ENCODE measurements at places on chromosomes 13 and 19.

GRCh38 chr19:40223135-40223822, 3.2 kb downstream of the CCNP start:
- DNase-seq: peak; percentile 14

- DNase-seq: no peak
Observed at GRCh38 chr13:29713839-29714238, 118.4 kb upstream of the SLC7A1 start.

DNA sequence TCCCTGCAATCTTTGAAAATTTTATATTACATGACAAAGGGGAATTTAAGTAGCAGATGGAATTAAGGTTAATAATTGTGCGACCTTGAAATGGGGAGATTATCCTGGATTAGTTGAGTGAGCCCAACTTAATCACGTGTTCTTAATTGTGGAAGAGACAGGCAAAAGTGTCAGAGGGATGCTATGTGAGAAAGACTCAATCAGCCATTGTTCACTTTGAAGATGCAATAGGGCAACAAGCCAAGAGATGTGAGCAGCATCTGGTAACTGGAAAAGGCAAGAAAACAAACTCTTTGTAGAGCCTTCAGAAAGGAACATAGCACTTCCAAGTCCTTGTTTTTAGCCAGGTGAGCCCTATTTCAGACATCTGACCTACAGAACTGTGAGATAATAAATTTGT, 247.7 kb downstream of the SLITRK1 start:
- DNase-seq: no peak

DNA sequence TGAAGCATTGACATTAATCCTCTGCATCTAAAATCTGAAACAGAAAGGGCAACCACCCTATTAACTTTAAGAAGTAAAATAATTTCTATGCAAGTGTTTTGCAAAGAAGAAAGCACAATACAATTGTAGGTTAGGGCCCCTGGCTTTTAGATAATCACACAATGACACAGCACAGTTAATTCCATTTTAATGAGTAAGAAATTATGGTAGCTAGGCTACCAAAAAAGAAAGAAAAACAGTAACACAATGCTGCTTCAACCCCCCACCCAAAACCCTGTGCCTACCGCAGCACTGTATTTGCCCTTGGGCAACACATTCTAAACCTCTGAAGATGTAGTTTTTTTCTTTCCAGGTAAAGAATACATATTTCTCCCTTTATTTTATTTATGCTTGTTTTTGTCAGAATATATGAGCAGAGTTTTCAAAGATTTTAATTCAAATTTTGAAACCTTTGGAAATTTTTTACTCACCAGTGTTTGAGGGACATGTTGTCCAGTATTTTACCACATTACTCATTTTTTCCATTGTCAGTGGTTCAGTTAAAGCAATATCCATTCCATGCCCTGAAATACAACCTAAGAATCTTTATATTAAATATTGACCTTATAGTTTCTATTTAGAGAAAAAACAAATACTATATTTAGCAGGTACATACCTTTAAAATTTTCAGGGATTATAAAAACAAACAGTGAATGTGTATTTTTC, 21.1 kb downstream of the SOHLH2 start:
- no peak for DNase-seq

DNA sequence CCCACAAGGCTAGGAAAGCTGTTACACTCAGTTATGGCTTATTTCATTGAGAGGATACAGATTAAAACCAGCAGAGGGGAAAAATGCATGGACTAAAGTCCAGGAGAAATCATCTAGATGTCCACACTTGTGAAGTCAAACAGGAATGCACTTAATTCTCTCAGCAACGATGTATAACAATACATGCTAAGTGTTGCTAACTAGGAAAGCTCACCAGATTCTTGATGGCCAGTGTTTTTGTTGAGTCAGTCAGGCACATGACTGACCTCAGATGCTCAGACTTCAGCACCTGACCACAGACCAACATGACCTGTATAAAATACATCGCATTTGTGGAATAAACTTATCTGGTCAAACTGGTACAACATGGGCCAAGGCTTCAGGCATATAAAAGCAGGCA, 470.2 kb upstream of the PRR20A start:
- no peak for DNase-seq

DNA sequence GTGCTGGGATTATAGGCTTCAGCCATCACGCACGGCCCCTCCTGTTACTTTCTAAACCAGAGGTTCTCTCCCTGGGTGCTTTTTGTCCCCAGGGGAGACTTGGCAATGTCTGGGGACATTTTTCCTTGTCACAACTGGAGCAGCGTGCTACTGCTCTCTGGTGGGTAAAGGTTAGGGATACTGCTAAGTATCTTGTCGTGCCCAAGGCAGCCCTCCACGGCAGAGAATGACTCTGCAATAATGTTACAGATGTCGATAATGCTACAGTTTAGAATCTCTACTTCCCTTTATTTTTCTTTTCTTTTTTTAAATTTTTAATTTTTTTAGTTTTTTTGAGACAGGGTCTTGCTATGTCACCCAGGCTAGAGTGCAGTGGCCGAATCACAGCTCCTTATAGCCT, 38.0 kb downstream of the ADGRE1 start:
- no peak for DNase-seq

GRCh38 chr13:79645569-79645968, 164.6 kb downstream of the NDFIP2 start:
- DNase-seq: no peak

DNA sequence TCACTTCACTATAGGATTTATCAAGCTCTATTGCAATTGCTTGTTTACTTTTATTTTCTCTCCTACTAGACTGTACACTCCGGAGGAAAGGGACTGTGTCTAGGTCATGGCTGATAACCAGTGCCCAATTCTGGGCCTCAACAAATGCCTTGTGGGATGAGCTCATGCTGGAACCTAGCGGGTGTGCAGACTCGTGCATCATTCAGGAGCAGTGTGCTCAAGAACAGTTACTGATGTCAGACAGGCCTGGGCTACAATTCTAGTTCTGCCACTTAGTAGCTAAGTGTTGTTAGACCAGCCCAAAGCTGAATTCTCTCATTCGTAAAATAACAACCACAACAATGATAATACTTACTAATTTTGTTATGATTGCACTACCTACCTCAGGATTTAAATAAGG, 95.4 kb downstream of the CYSLTR2 start:
- no peak for DNase-seq

- DNase-seq: no peak
Observed at GRCh38 chr19:17216058-17216670, 1.0 kb downstream of the USE1 start.

- DNase-seq: no peak
Observed at GRCh38 chr13:53101883-53102282, 73.3 kb downstream of the OLFM4 start.

DNA sequence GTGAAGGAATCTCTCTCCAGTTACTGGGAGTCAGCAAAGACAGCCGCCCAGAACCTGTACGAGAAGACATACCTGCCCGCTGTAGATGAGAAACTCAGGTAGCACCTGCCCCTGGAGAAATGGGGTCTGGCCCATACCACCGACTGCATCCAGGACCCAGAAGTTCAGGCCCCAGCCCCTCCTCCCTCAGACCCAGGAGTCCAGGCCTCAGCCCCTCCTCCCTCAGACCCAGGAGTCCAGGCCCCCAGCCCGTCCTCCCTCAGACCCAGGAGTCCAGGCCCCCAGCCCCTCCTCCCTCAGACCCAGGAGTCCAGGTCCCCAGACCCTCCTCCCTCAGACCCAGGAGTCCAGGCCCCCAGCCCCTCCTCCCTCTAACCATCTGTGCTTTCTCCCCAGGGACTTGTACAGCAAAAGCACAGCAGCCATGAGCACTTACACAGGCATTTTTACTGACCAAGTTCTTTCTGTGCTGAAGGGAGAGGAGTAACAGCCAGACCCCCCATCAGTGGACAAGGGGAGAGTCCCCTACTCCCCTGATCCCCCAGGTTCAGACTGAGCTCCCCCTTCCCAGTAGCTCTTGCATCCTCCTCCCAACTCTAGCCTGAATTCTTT, 3.0 kb downstream of the APOC2 start:
- DNase-seq: no peak

DNA sequence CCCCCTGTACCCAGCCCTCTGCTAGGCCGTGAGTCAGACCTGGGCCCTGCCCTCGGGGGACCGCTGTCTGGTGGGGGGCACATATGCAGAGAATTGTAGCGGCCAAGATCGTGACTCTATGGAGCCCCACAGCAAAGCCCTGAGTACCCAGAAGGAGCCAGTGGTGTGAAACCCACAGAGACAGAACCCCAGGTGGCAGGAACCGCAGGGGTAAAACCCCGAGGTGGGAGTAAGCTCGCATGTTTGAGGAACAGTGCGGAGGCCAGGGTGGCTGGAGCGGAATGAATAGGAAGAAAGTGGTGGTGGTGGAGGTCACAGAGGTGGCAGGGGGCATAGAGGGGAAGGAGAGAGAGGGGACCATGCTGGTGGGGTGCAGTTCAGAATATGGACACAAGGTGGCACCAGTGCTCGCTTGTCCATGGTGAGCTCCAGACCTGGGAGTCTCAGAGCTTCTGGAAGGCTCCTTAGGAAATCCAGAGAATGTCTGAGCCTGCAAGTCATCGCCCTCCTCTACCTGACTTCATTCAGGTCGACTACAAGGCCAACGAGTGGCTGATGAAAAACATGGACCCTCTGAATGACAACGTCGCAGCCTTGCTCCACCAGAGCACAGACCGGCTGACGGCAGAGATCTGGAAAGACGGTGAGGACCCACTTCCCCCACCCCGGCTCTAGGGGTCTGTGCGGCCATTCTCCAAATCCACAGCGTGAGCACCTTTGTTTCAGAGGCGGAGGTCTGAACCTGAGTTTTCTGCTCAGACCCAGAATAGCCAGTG, 48.9 kb downstream of the MYH14 start:
- no peak for DNase-seq

GRCh38 chr13:110834572-110834971, 80.3 kb downstream of the ANKRD10 start:
- DNase-seq: no peak

DNA sequence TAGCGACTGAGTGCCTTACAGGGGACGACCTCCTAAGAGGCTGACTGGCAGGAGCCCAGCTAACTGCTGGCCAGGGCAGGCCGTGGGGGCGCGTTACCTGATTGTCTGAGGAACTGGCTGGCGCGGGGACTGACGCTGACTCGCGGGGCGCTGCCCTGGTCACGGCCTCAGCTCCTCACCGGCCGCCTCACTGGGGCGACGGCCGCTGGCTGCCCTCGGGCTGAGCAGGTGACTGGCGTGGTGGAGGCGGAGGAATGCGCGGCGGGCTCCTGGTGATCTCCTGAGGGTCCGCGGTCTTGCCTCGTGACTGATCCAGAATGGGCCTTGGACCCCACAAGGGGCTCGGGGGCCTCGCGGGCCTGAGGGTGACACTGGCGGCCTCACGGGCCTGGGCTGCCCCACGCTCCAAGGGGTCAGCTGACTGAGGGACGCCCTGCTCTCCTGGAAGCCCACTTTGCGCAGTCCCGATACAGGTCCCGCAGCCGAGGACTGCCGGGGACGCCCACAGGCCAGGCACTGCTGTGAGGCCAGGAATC, 39.3 kb downstream of the SIGLEC7 start:
- DNase-seq: no peak

GRCh38 chr13:51291341-51291740, 48.1 kb upstream of the SERPINE3 start:
- no peak for DNase-seq

DNA sequence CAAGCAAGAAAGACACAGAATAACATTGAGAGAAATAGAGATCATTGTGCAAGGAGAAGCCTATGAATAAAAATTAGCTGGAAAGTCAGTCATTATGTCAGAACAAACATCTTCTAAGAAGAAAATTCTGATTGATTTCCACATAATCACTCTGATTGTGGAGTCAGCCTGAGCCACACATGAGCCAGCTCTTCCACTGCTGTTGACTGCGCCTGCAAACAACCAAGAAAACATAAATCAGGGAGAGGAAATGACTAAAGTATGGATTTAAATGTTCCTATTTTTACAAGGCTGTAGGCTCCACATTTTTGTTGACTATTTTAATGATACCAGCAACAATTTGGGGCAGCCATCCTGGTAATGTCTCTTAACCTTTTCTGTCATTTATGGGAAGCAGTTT, 962.3 kb downstream of the EFNB2 start:
- DNase-seq: no peak

Data from stimulated activated CD4-positive, alpha-beta T cell treated with anti-CD3 and anti-CD28 coated beads, TNF-alpha, amount 100 ng/mL, for 1 hour (primary cell).